GM13977 (cell line): ENCODE measurements at places on chromosomes 16 and 17.

DNA sequence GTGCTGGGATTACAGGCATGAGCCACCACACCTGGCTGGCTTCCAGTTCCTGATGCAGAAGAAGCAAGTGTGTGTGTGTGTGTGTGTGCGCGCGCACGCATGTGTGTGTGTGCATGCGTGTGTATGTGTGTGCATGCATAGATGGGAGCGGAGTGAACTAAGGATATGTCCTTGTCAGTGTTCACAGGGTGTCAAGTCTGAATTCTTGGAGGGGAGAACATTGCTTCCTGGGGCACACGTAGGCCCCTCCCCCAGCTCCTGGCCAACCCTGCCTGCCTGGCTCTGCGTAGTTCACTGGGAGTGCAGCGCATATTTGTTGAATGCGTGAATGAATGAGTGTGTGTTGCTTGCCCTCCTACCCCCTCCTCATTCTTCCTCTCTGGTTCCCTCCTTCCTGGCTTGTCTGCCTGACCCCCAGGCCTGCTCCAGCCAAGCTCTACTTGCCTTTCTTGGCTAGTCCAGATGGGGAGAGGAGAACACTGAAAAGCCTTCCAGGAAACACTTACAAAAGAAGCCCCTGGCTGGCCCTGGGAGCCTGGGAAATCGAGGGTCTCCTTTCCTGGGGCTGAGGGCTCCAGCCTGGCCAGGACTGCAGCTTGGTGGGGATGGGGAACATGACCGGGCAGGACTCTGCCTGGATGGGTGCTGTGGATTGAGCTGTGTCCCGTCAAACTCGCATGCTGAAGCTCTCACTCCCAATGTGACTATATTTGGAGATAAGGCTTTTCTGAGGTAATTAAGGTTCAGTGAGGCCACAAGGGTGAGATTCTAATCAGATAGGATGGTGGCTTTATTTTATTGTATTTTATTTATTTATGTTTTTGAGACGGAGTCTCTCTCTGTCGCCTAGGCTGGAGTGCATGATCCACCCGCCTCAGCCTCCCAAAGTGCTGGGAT, 27.9 kb downstream of the IGFBP4 start:
- DNase-seq, result no peak

DNA sequence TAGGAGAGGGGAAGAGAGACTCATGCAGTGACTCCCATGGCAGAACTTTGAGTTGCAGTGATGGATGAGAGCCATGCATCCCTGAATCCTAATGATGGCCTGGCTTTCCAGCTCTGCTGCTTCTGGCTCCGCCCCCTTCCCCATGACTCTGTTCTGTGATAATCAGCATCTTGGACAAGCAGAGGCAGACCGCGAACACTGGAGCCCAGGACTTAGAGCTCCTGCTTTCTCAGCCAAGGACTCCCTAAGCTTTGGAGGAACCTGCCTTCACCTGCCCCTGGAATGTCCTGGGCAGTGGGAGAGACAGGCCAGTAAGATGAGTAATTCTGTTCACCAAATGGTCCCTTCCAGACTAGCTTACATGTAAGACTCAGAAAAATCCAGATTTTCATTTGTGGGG, 12.5 kb downstream of the CCDC92B start:
- DNase-seq, result no peak

DNA sequence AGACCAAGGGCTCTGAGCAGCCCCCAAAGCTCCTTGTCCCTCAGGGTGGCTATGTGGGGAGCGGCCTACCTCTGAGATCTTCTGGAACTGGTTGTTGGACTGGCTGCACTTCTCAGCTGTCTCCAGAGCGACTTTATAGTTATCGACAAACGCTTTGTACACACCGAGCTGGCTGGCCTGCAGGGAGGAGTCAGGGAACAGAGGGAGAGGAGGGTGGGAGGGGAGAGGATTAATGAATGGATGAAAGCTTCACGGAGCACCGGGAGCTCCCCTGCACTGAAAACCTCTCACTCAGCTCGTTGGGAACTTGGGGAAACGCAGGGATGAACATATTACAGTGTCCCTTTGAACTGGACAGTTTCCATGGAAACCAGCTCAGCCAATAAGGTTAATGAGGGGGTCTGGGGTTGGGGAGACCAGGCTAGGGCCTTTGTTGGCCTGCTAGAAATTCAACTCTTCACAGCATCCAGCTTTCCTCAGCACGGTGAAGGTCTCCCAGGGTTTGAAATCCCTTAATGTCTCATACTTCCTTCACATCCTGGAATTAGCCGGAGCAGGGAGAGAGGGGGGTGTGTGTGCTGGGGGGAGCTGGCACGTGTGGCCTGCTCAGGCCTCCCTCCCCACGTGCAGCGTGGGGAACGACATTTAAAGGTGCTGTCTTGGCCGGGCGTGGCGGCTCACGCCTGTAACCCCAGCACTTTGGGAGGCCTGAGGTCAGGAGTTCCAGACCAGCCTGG, 86.7 kb downstream of the TIMM22 start:
- DNase-seq, result no peak

DNA sequence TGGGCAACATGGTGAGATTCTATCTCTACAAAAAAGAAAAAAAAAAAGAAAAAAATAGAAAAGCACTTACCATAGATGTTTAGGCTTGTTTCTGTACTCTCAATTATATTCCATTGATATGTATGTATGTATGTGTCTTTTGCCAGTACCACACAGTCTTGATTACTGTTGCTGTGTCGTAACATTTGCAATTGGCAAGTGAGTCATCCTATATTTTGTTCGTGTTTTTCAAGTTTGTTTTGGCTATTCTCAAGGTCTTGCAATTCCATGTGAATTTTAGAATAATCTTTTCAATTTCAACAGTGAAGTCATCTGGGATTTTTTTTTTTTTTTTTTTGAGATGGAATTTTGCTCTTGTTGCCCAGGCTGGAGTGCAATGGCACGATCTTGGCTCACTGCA, 19.3 kb downstream of the SPECC1 start:
- no peak for DNase-seq

DNA sequence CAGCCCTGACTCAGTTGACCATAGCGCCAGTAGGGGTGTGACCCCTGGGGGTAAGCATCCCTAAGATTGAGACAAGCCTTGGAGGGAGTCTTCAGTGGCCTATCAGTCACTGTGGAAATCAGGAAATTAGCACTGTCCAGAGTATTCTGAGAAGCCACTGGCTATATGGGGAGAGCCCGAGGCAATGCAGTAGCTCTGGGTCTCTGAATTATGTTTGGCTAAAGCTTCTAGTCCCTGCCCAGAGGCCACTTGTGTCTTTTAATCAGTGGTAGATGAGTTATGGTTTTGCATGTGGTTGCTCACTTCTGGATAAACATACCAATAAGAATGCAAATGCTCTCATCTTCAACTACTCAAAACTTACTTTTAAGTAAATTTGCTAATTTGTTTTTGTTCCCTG, 100.6 kb upstream of the TOX3 start:
- DNase-seq, result no peak

DNA sequence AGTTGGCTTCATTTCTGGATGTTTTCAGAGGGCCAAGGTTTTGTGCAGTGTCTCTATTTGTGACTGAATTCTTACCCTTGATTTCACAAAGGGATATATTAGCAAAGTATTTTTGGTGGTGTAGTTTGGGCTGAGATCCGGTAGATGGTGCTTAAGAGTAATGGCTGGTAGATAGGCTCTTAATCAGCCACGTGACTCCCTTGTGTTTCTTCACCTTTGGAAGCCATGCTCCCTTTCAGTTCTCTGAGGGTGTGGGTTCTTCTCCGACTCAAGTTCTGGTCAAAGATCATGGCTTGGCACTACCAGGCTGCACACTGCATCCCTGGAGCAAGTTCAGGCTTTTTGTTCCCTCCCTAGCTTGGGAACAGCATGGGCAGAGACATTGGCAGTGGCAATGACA, 887.3 kb downstream of the CDH8 start:
- no peak for DNase-seq

DNA sequence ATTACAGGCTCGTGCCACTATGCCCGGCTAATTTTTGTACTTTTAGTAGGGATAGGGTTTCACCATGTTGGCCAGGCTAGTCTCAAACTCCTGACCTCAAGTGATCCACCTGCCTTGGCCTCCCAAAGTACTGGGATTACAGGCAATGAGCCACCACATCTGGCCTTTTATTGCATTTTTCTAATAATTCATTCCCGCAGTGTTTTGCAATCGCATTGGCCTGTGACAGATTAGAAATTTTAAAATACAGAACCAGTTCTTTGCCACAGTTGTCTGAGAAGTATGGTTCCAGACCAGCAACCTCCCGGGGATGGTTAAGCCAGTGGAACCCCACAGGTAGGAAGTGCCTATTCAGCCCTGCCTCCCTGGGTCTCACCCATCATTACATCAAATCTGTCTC, 3.2 kb upstream of the CRHR1 start:
- DNase-seq, result no peak

- no peak for DNase-seq
These were observed 12.5 kb upstream of the PYY start for GRCh38 chr17:43966276-43966675.

GRCh38 chr16:68910051-68910450, 66.7 kb downstream of the TANGO6 start:
- DNase-seq, result no peak

GRCh38 chr16:85660843-85661739, 27.7 kb downstream of the GINS2 start:
- no peak for DNase-seq

- no peak for DNase-seq
These were observed 83.8 kb downstream of the FOXL1 start for GRCh38 chr16:86662195-86662594.

- no peak for DNase-seq
These were observed 623 bp upstream of the DDX52 start for GRCh38 chr17:37643869-37644268.

DNA sequence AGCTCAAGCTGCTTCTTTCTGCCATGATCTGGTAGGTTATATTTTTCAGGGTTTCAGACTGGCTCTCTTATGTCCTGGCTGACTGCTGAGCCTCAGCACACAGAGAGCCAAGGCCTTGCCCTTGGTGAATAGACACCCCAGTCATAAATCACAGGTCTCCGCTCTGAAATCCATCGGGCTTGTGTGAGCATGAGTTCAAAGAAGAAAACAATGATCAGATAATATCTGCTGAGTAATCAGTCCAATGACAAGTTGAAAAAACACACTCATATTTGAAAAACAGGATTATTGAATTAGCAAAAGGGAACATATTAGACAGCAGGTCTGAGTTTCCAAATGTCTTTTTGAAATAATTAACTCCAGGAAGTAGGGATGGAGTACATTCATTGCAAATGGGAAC, 51.1 kb upstream of the NDRG4 start:
- no peak for DNase-seq

- peak; percentile 50 for DNase-seq
These were observed 491 bp downstream of the IST1 start for GRCh38 chr16:71895679-71896365.

GRCh38 chr17:39239640-39240314, 14.0 kb upstream of the STAC2 start:
- DNase-seq, result peak; percentile 74

DNA sequence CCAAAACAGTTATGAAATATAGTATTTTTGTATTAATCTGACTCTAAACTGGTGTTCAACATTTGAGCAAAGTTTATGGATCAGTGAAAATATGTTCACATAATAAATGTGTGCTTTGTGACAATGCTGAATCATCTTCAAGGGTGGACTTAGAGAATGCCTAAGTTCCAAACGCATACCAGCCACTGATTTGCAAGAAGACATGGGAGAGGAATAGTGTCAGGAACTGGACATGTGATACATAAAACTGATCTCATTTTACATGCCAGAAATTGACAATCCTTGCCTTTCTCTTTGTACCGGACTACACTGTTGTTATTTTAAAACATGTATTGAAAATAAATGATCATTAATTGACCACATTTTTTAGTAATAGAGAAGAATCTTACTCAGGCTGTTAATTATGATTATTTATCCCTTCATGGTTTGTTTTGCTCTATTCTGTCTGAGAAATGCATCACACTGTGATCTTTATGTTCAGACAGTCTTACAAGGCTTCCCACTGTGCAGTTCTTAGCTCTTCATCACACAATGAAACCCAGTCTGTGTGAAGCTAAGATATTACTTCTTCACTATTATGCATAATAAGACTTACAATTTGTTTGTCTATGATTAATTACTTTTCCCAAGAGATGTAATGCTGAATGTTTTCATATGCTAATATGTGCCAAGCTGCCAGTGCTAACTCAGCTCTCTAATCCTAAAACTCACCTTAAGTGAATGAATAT, 1180.6 kb upstream of the CDH8 start:
- no peak for DNase-seq

- DNase-seq, result no peak
These were observed 312.2 kb upstream of the GOT2 start for GRCh38 chr16:59046335-59046734.

DNA sequence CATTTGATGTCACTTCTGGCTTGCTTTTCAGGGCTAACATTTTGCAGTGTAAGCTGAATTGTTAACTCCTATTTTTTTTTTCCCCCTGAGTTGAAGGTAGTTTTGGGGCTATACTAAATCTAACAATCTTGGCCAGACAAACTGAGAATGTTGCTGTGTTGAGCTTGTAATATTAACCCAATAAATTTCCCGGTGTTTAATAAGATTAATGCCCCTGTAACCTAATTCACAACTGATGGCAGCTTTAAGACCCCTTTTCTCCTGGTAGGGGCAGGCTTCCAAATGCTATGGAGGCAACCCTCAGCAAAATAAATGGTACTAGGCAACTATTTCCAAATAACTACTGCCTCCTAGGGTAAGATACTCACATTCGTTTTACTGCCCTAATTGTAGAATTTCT, 549.6 kb upstream of the KIF2B start:
- no peak for DNase-seq

- DNase-seq, result no peak
These were observed 38.8 kb downstream of the IST1 start for GRCh38 chr16:71933913-71934695.
